Activated CD8-positive, alpha-beta memory T cell treated with anti-CD3 and anti-CD28 coated beads for 24 hours (primary cell): ENCODE measurements at places on chromosomes 11 and 22.

GRCh38 chr11:76236092-76236999 is 30.0 kb upstream of the WNT11 start:
- DNase-seq = peak; percentile 89

- DNase-seq = no peak
Measured at GRCh38 chr11:125378571-125378970, 117.5 kb downstream of the FEZ1 start.

DNA sequence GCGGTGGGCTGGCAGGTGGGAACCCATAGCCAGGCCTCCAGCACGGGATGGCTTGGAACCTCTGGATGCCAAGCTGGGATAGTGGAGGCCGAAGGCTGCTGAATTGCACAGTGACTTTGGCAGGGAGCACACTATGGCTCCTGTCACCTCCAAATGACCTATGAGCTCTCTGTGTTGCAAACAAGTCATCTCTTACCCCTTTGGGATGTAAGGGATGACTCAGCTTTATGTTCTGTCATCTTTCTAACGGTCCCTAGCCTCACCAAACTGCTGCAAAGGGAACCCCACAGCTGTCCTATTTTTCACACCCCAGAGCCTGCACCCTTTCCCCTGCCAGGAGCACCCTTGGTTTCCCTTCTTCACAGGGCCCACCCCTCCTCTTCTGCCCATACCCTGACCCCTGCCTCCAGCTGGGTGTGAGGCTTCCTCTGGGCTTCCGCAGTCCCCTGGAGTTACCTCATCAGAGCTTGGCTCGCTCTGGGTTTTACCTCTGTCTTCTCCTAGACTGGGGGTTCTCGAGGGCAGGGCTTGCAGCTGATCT is 2.7 kb upstream of the SCUBE1 start:
- DNase-seq = no peak

DNA sequence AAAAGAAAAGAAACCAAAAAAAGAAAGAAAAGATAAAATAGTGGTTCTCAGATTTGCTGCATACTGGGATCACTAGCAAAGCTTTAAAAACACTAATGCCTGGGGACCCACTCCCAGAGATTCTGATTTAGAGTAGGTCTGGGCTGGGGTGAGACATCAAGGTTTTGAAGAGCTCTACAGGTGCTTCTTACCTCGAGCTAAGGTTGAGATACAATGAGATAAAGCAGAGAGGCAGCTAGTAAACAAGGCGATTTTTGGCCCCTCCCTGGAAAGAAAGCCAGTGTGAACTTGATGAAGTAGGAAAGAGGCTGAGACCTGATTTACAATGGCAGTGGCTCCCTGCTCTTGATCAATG is 327.6 kb upstream of the CCDC90B start:
- no peak for DNase-seq

- DNase-seq = no peak
Measured at GRCh38 chr11:117710211-117710610, 86.8 kb downstream of the DSCAML1 start.

GRCh38 chr11:115385226-115385625 is 119.0 kb downstream of the CADM1 start:
- no peak for DNase-seq

DNA sequence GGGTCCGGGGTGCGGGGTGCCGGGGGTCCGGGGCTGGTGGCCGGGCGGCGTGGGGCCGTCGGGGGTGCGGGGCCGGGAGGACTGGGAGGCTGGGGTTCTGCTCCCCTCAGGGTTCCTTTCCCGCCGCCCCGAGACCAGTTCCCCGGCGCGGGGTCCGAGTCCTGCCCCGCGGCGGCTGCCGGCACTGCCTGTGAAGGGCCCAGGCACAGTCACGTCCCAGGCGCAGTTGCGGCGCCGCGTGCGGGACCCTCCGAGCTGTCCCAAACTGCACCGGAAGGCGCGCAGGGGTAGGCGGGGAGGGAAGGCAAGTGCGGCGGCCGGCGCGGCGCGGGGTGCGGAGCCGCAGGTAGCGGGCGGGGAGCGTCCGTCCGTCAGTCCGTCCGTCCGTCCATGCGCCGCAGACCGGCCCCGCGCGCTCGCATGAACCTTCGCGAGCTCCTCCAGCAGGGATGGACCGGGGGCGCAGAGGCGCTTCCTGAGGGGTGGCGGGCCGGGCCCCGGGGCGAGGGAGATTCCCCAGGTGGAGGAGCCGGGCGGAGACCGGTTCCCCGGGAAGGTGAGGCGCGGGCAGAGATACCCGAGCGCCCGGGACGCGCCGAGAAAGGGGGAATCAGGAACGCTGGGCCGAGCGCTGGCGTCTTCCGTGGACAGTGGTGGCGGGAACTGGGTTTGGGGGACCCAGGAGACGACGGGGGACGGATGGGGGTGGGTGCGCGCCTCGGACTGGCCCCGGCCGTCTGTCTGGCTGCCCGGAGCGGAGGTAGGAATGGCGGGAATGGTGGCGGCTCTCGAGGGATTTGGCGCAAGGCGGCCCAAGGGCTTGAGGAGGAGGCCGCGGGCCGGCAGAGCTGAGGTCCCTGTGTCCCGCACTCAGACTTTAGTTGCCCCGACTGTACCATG is 3.1 kb upstream of the ADORA2A start:
- peak; percentile 85 for DNase-seq

- no peak for DNase-seq
Measured at GRCh38 chr22:28369854-28370253, 309.8 kb downstream of the TTC28 start.

DNA sequence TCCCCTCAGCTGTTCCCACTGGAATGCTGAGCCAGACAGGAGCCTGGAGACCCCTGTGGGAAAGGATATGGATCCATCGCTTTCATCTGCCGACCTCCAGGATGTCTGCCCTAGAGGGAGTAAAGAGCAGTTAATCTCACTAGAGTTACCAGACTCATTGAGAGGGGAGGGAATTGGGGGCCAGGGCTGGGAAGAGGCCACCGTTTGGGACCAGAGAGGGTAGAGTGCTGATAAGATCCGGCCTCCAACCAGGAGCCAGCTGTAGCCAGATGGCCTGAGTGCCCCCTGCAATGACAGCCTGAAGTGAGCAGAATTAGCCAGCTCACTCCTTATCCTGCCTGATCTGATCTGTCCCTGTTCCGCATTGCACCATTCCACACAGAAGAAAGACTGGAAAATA is 3.7 kb upstream of the APLNR start:
- no peak for DNase-seq

GRCh38 chr22:27757928-27758525 is 43.5 kb downstream of the MN1 start:
- DNase-seq = no peak

- DNase-seq = no peak
Measured at GRCh38 chr11:15629690-15630321, 515.1 kb downstream of the INSC start.

GRCh38 chr22:29204455-29205183 is 1.1 kb upstream of the EMID1 start:
- no peak for DNase-seq

- DNase-seq = no peak
Measured at GRCh38 chr22:21673534-21674321, 7.9 kb downstream of the PPIL2 start.

DNA sequence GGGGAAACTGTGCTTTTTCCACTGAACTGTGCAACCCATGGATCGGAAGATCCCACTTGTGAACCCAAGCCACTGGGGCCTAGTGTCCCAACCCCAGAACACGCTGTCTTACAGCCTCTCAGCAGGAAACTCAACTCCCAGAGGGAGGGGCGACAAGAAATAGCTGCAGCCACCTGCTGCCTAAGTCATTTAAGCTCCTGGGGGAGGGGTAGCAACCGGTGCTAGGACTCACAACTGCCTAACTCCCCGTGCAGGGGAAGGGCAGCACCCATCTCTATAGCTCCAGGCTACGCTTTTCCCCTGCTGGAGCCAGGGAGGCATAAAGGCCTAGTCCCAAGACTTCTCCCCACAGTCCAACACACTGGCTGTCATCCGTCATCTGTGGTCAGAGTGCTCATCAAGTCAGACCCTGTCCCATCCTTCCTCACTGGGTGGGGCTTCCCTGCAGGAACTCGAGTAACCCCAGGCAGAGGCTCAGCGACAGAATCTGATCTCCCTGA is 363.0 kb downstream of the LUZP2 start:
- DNase-seq = no peak

DNA sequence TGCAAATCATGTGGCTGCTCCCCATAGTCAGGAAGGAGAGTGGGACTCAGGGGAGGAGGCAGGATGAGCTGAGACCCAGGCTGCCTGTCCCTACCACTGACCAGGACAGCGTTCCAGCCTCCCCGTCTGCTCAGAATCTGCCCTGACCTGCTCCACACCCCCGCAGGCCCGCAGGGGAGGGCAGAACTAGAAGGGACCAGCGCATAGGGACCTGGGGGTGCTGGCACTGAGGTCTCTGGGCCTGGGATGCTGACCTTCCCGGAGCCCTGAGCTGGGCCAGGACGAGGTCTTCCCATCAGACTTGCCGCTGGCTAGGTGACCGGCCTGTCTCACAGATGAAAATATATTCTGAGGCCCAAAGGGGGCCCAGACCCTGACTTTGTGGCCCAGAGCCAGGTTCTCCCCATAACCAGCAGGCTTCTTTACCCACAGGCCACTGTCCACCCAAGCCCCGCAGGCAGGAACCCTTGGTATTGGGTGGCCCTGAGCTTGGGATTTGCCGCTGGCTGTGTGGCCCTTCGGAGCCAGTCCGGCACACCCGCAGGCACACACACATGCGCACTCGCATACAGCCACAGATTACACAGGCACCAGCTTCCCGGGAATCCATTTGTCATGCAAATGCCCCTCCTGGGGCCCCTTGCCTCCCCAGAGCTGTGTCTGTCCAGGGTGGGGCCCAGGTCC is 13.8 kb upstream of the PIM3 start:
- DNase-seq = no peak

DNA sequence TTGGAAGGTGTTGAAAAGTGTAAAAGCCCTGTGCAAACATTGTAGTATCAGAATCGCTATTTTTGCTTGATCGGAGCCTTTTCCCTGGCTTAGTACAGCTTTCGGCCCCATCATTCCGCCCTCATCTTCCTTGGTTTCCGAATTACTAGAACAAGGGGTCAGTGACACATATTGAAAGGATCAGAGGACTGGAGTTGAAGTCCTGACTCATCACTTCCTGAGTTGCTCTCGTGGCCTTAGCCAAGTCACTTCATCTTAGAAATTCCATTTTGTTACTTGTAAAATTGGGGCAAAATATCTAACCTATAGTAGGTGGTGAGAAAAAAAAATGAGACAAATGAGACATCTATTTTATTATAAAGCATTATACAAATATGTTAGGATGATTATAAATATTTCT is 375.0 kb downstream of the NTM start:
- DNase-seq = no peak

DNA sequence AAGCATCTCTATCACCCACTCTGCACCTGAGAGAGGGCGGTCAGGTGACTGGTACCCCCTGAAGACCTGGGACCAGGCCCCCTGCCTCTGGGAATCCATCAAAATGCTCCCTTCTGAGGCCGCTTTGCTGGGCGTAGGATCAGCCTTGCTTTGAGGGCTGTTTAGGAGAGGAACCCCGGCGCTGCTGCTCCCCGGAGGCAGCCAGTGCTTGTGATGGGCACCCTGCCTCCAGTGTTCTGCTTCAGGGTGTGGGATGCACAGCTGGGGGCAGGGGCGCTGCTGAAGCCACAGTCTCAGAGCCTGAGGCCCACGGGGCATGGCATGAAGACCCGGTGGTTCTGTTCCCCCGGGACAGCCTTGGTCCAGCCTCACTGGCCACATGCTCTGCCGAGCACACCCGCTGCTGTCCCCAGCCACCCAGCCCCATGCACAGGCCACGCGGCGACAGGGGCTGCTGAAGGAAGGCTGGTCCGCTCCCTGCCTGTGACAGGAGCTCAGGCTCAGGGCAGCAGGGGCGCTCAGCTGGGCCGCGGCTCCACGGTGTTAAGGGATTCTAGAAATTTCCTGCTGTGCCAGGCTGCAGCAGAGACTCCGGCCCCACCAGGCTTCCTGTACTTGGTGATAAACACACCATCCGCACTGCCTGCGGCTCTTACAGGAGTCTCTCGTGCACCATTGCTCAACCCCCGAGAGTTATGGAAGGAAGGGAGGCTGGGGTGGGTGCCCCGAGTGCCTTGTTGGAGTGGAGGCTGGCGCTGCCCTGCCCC is 91.0 kb downstream of the KCNQ1 start:
- DNase-seq = no peak

DNA sequence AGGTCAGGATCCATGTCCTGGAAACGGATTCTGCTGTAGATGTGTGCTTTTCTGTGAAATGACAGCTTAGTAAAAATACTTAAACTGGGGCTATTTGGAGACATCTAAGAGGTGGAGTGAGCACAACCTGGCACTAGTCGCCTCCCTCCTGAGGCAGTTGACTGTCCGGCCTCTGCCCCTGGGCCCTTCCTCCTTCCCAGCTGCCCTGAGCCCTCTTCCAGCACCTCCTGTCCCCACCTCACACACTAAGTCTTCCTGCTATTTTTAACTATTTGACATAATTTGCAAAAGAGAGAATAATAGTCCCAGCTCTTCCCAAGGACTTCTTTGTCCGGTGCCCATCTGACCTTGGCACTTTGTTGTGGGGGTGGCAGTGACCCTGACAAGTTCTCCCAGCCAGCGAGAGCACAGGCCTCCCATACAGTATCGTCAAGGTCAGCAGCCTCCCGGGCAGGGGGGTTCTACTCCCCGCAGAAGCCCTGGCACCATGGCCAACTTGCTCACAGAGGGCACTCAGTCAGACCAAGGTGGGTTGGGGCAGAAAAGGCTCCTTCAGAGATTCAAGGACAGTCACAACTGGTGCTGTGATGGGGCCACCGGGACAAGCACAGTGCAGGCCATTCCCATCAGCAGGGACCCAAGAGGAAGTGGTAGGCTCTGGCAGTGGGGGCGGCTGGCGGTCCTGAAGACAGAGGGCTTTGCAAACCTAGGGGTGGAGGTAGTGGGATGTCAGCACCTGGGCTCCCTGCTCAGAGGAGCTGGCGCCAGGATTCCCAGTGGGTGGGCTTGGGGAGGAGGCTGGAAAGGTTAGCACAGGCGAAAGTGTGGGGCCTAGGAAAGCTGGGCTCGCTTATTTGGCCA is 5.5 kb upstream of the NEAT1 start:
- DNase-seq = peak; percentile 81

DNA sequence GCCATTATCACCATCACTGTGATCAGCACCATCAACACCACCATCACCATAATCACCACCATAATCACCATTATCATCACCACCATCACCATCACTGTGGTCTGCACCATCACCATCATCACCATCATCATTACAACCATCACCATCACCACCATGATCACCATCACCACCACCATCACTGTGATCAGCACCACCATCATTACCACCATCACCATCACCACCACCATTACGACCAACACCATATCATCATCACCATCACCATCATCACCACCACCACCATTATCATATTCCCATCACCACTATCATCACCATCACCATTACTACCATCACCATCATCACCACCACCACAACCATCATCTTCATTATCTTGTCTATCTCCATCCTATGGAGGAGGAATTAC is 125.2 kb downstream of the PHF21B start:
- DNase-seq = no peak

- no peak for DNase-seq
Measured at GRCh38 chr11:19844806-19845205, 132.2 kb downstream of the NAV2 start.

GRCh38 chr11:75174781-75175370 is 24.0 kb downstream of the SLCO2B1 start:
- no peak for DNase-seq

GRCh38 chr11:74007691-74008372 is 1.1 kb downstream of the UCP3 start:
- peak; percentile 52 for DNase-seq

GRCh38 chr11:124079631-124080326 is 35.5 kb upstream of the VWA5A start:
- DNase-seq = no peak

GRCh38 chr22:35521358-35522224 is 19.0 kb upstream of the RASD2 start:
- DNase-seq = no peak
